ENCODE measurements at places on chromosomes 16 and 17. TPM values are rescaled to one million over a fixed set of nuclear protein-coding genes. Genes with fewer than 3 reads are reported as not detected.

The TNFRSF13B gene
- not detected for total RNA-seq

DNA sequence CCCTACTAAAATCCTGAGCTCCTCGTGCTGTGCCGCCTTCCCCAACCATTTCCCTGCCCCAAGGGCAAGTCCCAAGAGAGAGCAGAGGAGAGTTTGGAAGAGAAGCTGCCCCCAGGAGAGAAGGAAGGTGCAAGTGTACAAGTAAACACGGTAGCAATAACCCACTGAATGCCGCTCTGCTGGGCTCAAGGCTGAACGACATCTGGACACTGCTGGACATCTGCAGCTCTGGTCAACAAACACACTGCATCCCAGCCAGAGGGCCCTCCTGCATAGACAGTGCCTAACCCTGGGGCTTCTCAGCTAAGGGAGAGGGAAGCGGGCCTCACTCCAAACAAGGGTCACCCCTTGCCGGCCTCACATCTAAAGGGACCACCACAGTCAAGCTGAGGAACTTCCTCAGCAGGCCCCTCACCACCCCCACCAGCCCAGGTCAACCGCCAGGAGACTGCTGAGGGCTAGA lies 12.7 kb downstream of the JUP start:
- H3K27me3 ChIP-seq = no peaks in the 10 kb centered on the region
- H3K4me3 ChIP-seq = no peak overlapping the region
- peak; percentile 59 for DNase-seq
- H3K4me1 ChIP-seq = peaks cover 45% of the 10 kb centered on the region

- H3K4me3 ChIP-seq = no peak overlapping the region
- no peaks in the 10 kb centered on the region for H3K36me3 ChIP-seq
- peaks cover 10% of the 10 kb centered on the region for H3K27me3 ChIP-seq
- no peaks in the 10 kb centered on the region for H3K4me1 ChIP-seq
- DNase-seq = peak; percentile 34
Measured at GRCh38 chr16:86709902-86710601, 131.7 kb downstream of the FOXL1 start.

- no peaks in the 10 kb centered on the region for H3K27me3 ChIP-seq
- peaks cover 14% of the 10 kb centered on the region for H3K36me3 ChIP-seq
- H3K27ac ChIP-seq = no peak overlapping the region
- H3K4me3 ChIP-seq = no peak overlapping the region
- no peaks in the 10 kb centered on the region for H3K4me1 ChIP-seq
Measured at GRCh38 chr16:70508752-70509151, 14.6 kb downstream of the COG4 start.

- H3K4me1 ChIP-seq = peaks cover 16% of the 10 kb centered on the region
- no peak for DNase-seq
- H3K4me3 ChIP-seq = no peak overlapping the region
- no peaks in the 10 kb centered on the region for H3K36me3 ChIP-seq
Measured at GRCh38 chr17:8706431-8706830, 38.2 kb downstream of the CCDC42 start.

The ZNF688 gene
- total RNA-seq = 23.8 TPM

The FOXC2 gene
- total RNA-seq = 0.49 TPM

DNA sequence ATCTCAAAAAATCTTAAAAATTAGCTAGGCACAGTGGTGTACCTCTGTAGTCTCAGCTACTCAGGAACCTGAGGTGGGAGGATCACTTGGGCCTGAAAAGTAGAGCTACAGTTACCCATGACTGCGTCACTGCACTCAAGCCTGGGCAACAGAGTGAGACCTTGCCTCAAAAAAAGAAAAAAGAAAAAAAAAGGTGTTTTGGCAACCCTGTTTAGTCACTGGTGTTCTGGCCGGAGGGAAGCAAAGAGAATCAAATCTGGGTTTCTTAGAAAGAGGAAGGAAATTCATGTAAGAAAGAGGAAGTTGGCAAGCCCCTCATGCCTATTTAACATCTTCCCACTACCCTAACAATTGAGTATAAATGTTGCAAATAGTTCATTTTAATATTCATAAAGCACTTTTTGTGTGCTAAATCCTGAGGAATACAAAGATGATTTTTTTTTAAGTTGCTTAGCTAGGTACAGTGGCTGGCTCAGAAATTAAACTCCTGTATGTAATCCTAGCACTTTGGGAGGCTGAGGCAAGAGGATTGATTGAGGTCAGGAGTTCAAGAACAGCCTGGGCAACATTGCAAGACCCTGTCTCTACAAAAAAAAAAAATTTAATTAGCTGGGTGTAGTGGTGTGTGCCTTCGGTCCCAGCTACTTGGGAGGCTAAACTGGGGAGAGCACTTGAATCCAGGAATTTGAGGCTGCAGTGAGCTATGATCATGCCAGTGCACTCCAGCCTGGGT lies 6.5 kb upstream of the USP32 start:
- H3K4me1 ChIP-seq = no peaks in the 10 kb centered on the region
- DNase-seq = no peak
- H3K27ac ChIP-seq = no peak overlapping the region
- H3K36me3 ChIP-seq = no peaks in the 10 kb centered on the region

DNA sequence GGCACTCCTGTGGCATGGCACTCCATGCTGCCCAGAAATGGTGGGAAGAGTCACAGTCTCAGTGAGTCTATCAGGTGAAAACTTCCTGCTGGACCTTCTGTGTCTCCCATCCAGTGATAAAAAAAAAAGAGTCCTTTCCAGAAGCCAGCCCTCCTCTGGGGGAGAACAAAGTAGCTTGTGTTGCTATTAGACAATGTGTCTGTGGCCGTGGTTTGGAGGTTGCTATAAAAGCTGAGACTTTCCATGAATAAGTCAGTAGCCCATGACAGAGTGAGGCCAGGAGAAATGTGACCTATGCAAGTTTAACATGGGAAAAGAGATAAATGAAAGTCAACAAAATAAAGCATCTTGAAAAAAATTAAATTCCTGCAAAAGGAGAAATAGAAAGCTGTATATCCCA lies 250.7 kb upstream of the MON1B start:
- H3K27ac ChIP-seq = no peak overlapping the region
- H3K4me1 ChIP-seq = no peaks in the 10 kb centered on the region
- H3K36me3 ChIP-seq = no peaks in the 10 kb centered on the region
- no peaks in the 10 kb centered on the region for H3K27me3 ChIP-seq

DNA sequence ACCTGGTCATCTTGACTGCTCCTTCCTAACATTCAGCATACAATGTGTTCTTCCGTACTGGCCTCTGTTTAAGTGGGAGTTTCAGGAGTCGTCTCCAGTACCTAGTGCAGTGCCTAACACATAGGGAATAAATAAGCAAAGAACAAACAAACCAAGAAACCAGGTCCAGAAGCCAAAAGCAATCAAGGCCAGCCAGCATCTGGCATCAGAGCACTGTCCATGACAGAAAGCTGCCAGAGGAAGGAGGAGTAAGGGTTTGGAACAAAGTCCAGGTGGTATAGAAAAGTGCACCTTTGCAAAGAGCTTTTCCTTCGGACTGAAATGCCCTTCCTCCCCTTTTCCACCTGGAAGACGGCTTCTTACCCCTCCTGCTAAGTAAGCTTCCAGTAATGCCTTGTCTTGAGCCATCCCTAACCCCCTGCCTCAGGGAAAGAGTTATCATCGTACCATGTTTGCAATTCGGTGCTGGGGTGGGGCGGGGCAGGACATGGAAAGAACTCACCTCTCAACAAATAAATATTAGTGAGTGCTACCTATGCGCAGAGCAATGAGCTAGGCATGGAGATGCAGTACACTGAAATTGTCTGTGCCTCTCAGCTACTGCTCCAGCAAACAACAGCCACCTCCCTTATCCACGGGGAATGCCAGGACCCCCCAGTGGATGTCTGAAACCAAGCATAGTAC lies 47.6 kb downstream of the C17orf67 start:
- no peaks in the 10 kb centered on the region for H3K36me3 ChIP-seq
- H3K27me3 ChIP-seq = no peaks in the 10 kb centered on the region

- H3K36me3 ChIP-seq = no peaks in the 10 kb centered on the region
- peaks cover 4% of the 10 kb centered on the region for H3K4me1 ChIP-seq
- no peak for DNase-seq
Measured at GRCh38 chr16:8878523-8878911, 3.6 kb upstream of the LITAFD start.

The ITGB3 gene
- total RNA-seq = 42.1 TPM

GRCh38 chr17:64200080-64201032 lies 62.7 kb downstream of the TEX2 start:
- no peaks in the 10 kb centered on the region for H3K36me3 ChIP-seq
- H3K4me1 ChIP-seq = peaks cover 5% of the 10 kb centered on the region
- H3K27me3 ChIP-seq = no peaks in the 10 kb centered on the region
- H3K27ac ChIP-seq = no peak overlapping the region

- H3K27ac ChIP-seq = peak overlapping the region; percentile 54
- H3K36me3 ChIP-seq = no peaks in the 10 kb centered on the region
- no peak for DNase-seq
- no peak overlapping the region for H3K4me3 ChIP-seq
- H3K27me3 ChIP-seq = no peaks in the 10 kb centered on the region
Measured at GRCh38 chr17:66661411-66662256, 173.3 kb upstream of the CACNG5 start.

DNA sequence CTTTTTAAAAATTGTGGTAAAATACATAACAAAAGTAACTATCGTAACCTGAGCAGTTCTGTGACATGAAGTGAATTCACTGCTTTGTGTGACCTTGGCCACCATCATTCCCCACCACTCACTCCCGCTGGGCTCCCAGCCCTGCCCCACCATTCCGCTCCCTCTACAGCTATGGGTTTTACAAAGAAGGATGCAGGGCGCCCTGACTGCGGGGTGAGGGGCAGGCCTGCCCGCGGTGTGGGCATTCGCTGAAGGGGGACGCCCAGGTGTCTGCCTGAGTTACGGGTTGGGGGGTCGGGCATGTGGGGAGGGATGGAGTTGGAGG lies at the start of gene CEMP1:
Gene CEMP1 (minus strand): TSS at position 38 of the 325 bp plus-strand sequence. CDS start 335 bp downstream, outside the sequence.
- H3K4me3 ChIP-seq = peak within 1 kb of the TSS; percentile 69
- no peaks in the 10 kb centered on the region for H3K27me3 ChIP-seq
- H3K36me3 ChIP-seq = peaks cover 15% of the 10 kb centered on the region
- DNase-seq = no peak

DNA sequence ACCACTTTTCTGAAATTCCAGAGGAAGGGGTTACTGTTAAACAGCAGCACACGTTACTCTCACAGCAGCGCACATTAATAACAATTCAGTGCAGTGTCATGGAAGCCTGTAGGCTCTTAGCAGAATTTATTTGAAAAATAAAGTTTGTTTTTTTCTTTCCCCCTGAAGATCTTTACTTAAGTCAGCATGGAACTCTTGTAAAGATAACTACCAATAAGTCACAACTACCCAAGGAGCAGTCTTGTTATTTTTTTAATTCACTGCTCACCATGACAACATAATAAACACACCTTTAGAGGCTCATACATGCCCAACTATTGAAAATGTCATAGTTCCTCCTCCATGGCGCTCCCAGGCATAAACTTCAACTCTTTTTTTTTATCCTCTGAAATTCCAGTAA lies 31.8 kb upstream of the PSMD7 start:
- no peak for DNase-seq
- H3K4me1 ChIP-seq = peaks cover 25% of the 10 kb centered on the region
- H3K4me3 ChIP-seq = no peak overlapping the region

DNA sequence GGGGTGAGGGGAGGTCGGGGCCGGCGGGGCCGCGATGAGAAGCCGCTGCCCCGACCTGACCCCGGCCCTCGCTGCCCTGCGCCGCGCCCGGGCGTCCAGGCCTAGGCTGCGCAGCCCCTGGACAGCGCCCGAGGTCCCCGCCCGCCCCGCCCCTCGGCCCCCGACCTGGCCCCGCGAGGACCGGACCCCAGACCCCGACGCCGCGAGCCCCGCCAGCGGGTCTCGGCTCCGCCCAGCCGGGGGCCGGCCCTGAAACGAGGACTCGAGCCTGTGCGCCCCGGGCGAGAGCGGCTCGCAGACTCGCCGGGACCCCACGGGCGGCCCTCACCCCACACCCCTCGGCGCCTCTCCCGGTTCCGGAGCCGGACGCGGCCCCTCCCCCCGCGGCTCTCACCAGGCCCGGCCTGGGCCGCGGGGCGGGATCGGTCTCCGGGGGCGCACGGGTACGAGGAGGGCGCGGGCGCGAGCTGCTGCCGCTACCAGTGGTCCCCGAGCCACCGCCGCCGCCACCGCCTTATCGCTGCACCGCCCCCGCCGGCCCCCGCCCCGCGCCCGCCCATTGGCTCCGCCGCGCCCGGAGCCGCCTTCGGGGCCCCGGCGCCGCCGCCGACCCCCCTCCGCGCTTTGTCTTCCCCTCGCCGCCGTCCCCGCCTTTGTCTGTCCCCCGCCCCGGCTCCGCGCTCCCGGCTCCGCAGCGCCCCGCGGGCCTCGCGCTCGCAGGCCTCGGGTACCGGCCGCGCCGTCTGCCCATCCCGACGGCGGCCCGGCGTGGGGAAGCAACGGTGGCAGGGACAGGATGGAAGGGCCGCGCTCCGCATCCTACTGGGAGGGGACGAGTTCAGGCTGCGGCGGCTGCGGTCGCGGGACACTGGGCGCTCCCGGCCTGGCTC lies at the start of gene LIMD2:
Gene LIMD2 (minus strand): TSS at position 488 of the 890 bp plus-strand sequence. CDS start 827 bp downstream, outside the sequence.
- H3K27me3 ChIP-seq = no peaks in the 10 kb centered on the region
- peak; percentile 76 for DNase-seq
- H3K27ac ChIP-seq = peak within 1 kb of the TSS; percentile 71
- H3K4me1 ChIP-seq = peaks cover 40% of the 10 kb centered on the region

The LRRC46 gene
- 0.28 TPM for total RNA-seq

DNA sequence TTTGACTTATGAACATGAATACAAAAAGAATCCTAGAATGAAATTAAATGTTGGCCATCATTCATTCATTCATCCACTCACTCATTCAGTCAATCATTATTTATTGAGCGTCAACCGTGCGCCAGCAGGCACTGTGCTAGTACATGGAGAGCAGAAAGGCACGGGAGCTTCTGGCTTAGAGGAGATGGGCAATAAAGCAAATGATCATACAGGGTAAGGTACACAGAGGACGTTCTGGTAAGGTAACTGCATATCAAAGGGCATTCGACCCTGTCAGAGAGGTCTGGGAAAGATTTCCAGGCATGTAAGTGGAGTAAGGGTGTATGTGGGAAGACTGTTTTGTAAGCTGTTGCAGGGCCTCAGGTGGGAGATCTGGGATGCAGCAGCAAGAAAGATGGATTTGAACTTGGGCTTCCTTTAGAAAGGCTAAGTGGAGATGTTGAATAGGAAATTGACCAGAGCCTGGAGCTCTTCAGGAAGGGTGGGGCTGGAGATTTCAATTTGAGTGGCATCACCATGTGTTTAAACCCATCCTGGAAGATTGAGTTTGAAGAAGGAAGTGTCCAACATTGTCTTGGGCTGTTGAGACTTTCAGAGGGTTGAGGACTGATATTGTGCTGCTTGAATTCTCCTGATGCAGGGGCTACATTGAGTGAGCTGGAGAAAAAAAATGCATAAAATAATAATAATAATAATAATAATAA lies 2.8 kb upstream of the MSI2 start:
- DNase-seq = no peak
- H3K4me1 ChIP-seq = no peaks in the 10 kb centered on the region
- H3K27ac ChIP-seq = no peak overlapping the region
- no peaks in the 10 kb centered on the region for H3K27me3 ChIP-seq
- no peaks in the 10 kb centered on the region for H3K36me3 ChIP-seq
- no peak overlapping the region for H3K4me3 ChIP-seq

DNA sequence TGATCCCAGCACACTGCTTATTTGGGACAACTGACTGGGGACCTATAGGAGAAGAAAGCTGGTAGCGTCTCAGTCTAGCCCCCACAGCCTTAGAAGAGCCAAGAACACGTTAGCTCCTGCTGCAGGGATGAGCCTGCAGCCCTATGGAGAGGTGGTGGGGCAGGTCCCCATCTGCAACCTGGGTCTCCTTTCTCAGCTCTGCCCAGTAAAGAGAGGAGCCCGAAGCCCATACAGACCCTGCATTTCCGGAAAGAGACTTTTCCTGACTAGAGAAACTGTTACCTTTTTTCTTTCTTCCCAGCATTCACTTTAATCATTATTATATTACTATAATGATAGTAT lies 788 bp downstream of the METTL22 start:
- H3K27me3 ChIP-seq = no peaks in the 10 kb centered on the region
- peak overlapping the region; percentile 87 for H3K27ac ChIP-seq
- peaks cover 13% of the 10 kb centered on the region for H3K4me1 ChIP-seq
- H3K4me3 ChIP-seq = peak overlapping the region; percentile 94

The FBXW10B gene
- total RNA-seq = not detected

The HID1 gene
- total RNA-seq = 21.6 TPM

The CEP295NL gene
- total RNA-seq = 1.3 TPM

The SEPTIN1 gene
- 2.4 TPM for total RNA-seq

Measured in sigmoid colon (tissue), 7 donors.